ENCODE measurements at places on chromosomes 6 and 20.

DNA sequence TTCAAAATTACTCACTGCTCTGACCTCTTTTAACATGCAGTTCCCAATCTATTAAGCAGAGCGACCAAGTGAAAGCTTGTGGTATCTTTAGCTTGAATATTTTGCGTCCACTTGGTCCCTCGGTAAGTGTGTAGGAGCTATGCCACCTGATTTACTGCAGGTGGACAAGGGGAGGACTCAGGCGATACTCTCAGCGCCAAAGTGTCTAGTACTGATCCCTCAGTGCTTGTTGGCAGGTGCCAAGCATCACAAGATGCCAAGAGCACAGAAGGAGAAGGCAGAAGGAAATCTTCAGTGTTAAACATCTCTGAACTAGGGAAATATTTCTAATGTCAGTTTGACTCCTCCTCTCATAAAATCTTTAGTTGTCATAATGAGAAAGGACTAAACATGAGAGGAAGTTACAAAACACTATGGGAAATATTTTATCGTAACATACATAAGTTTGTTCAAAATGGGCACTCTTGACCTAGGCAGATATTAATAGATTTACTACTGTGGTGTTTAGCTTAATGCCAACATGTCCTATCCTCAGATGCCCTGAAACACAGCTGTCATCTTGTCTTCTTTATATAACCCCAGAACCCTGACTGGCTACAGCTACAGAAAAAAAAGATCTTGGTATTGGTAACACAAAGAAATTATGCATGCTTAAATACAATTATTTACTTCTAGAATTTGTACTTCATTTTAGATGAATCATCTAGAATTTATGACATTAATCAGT is 19.5 kb downstream of the NHLRC1 start:
- DNase-seq, result no peak

DNA sequence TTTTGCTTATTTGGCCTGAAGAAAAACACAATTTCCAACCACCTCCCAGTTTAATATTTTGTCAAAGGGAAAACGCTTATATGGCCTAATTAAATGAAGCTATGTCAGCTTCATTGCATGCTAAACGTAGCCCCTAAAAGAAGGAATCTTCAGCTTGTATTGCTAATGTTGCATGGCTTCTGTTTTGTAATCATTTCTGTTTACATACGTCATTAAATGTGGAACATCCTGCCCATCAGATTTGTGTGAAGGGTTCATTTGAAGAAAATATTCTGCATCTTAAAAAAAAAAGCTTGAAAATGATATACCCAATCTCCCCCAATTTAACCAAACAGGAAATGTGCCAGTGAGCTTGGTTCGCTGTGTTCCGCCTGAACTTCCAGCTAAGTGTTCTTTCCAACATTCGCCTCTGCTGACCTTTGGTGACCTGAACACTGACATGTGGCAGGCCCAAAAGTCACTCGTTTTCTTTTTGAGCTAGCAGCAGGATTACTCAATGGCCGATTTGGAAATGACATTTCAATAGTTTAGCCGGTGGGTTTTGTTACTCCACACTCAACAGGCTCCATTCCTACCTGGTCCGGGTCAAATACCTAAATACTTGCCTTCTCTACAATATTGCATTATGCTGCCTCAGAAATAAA is 12.7 kb upstream of the SIRT5 start:
- DNase-seq, result no peak

DNA sequence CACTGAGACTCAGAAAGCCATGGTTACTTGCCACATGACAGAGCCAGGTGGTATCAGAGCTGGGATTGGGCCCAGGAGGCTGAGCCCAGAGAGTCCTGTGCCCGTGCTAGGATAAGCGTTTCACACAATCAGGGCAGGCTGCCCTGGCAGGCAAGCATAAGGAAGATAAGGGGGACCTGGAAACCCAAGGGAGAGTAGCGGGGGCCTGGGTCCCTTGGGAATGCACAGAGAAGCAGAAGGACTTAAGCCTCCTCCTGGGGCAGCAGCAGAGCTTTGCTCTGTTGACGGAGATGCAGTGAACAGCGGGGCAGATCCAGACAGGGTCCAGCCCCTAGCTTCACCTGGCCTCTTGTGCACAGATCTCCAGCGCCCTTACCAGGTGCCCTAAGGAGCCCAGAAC is 8.7 kb downstream of the TRIB3 start:
- no peak for DNase-seq

GRCh38 chr6:128249429-128249828 is 271.0 kb downstream of the PTPRK start:
- DNase-seq, result no peak

GRCh38 chr6:128558924-128559323 is 38.5 kb upstream of the PTPRK start:
- no peak for DNase-seq

- DNase-seq, result no peak
Observed at GRCh38 chr20:1563598-1563997, 6.1 kb upstream of the SIRPD start.

DNA sequence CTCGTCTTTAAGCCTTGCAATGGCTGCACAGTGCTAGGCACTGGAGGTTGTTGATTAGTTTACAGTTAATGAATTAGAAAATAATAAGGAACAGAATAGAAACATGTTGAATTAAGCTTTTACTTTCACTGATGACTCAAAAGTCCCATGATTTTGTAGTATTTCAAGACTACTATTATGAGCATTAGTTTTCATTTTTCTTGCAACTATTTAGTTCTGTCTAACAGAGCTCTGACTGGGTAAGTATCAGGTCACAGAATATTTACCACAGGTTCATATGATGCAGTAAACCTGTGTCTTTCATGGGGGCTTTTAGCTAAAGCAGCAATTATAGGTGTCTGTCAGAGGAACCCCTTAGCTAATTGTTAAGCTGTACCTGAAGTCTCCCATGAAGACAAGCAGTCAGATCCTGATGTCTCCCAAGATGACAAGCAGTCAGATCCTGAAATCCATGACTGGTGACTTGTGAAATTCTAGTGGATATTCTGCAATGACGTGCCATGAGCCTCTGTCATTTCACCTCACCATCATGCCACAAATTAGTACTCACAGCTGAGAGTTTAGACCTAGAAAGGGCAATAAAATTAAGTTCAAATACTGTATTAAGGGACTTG is 8.2 kb upstream of the GPR31 start:
- no peak for DNase-seq

- DNase-seq, result no peak
Observed at GRCh38 chr6:5580736-5581581, 319.6 kb downstream of the FARS2 start.

DNA sequence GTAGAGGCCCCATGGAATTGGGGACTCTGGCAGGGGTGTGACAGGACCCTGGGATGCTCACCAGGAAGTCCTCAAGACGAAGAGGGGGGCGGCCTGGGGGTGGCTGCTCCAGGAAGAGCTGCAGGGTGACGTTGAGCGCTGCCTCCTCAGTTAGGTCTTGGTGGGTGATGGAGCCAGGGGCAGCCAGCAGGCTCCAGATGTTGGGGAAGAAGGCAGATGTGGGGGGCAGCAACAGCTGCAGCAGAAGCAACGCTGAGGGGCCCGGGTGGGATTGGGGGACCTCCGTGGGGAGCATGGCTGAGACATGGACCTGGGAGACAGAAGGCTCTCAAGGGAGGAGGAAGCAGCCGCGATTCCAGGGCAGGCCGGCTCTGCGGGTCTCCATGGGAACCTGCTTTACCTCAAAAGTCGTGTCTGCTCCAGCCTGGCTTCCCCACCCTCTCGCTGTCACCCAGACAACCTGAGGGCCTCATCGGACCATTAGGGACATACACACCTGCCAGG is 591 bp downstream of the VWA7 start:
- DNase-seq, result no peak

DNA sequence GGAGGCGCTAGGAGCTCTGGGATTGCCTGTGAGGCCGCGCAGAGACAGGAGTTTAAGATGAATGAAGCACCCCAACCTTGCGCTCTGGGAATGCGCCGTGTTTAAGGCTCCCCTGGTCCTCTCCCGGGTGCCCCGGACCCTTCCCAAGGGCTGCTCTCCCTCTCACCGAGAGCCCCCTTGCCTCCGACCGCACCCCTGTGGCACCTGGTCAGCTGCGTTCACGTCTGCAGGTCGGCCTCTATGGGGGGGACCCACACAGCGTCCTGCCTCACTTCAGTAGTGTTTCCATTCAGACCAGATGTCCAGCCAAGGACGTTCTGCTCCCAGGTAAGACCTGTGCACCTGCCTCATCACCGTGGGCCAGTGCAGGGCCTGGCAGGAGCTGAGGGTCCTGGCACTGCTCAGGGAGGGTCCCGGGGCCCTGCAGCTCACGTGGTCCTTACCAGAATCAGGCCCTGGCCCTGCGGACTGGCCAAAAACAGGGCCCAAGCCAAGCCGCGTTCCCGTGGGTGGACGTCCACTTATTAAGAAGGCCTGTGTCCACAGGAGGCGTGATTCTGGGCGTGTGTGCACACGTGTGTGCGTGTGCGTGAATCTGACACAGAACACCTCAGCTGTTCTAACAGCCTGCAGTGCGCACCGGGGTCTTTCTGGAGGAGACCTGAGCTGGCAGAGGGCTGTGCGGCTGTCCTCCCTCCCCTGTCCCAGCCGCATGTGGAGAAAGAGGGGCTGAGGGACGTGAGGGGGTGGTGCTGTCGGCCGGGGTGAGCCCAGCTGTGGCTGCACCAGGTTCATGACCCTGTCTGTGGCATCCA is 79.9 kb upstream of the BHLHE23 start:
- DNase-seq, result no peak

DNA sequence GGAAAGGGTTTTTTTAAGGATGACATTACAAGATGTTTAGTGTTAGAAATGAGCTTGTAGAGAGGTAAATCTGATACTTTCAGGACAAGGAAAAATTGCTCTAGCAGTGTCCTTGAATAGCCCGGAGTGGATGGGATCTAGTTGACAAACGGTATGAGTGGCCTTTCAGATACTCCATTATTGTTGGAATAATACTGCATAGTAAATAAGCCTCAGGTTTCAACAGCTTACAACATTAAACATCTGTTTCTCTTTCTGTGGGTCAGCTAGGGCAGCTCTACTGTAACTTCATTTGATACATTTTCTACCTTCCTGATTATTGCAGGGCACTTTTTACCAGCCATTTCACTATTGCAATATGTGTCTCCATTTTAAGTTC is 118.0 kb downstream of the B3GAT2 start:
- DNase-seq, result no peak

DNA sequence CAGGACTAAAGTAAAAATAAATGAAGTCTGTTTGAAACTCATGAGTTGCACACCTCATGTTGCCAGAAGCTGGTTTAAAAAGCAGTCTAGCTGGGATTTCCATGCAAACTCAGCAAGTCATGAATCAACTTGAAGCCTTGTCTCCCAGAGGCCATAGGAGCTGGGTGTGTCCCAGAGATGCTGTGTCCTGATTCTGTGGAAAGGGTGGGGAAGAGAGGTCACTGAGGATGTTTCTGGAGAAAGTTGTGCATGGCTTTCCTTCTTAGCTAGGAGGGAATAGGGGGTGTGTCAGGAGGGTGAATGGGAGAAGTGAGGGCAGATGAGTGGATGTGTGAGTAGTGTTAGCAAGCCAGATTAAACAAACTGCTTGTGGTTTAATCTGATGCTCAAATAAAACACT is 111.3 kb downstream of the ADAT2 start:
- DNase-seq, result no peak

GRCh38 chr6:44642870-44643522 is 255.5 kb downstream of the CDC5L start:
- DNase-seq, result no peak

DNA sequence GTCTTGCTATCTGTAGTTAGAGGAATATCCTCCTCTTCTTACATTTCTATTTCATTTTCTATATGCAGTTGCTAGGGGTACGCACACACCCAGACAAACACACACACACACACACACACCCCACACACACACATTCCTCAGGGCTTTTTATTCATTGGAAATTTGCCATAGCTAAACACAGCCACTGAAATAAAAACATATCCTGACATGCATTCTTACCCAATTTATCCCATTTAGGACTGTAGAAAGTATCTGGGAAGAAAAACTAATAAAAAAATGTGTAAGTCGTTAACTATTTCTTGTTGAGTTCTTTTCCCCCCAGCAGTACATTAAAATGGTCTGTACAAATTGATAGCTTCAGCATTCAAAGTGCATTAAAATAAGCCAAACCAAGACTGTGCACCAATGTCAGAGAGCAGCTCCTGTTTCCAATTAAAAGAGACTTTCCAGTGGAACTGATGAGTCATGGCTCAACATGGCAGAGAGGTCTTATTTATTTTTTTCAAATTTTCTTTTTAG is 357.9 kb upstream of the AGPAT4 start:
- DNase-seq, result no peak

DNA sequence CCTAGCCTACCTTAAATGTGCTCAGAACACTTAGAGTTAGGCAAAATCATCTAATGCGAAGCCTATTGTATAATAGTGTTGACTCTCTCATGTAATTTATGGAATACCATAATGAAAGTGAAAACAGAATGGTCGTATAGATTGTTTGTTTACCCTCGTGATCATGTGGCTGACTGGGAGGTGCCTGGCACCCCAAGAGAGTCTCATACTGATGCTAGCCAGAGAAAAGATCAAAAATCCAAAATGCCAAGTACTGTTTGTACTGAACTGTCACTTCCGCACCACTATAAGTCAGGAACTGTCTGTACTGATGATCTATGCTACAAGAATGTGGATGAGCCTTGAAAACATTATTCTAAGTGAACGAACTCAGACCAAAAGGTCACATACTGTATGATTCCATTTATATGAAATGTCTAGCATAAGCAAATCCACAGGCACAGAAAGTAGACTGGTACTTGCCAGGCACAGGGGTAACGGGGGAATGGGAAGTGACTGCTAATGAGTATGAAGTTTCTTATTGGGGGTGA is 22.4 kb downstream of the ZMYND8 start:
- DNase-seq, result no peak

DNA sequence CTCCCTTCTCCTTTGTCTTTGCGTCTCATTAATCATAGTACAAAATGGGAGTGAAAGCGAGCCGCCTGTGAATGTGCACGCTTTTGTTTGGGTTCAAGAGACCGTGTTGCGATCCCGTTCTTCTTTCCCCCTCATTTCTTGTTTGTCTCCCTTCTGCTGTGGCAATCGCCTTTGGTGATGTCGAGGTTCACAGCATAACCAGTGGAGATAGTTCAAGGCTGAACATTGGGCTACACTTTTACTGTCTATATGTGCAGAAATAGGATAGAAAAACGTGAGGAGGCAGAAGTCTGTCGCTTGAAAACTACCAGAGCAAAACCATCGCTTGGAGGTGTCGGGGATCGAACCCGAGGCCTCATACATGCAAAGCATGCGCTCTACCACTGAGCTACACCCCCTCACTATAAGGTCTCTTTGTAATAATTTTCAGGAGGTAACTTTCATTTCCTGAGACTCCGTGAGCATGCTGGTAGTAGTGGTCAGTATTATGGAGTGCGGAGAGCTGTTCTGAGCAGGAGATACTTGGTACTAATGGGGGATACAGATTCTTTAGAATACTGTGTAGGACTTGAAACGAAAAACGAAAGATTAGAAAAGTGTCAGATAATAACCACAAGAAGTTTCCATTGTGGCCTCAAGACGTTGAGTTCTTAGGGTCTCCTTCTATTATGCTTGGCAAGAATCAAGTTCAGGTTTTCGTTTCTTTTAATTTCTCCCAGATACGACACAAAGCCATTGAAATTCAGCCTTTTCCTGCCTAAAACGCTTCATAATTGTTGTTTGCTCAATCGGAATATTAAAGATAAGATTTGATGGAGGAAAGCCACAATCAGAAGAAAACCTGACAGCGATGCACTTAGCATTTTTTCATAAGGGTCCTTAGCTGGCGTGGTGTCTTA is 106.6 kb downstream of the TRIM27 start:
- no peak for DNase-seq
